ENCODE measurements at places on chromosomes 11 and 22.

DNA sequence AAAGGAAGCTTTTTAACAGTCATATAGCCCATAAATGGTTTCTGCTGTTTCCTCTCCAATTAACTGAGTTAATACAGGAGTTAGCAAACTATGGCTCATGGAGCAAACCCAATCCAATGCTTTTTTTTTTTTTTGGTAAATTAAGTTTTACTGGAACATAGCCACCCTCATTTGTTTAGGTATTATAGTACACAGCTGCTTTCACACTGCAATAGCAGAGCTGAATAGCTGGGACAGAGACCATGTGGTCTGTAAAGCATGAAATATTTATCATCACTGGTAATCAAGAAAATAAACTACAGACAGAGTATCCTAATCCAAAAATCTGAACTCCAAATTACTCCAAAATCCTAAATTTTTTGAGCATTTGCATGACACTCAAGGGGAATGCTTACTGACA, 53.7 kb downstream of the RDX start:
- H3K36me3 ChIP-seq, result peaks cover 27% of the 10 kb centered on the region
- no peaks in the 10 kb centered on the region for H3K27me3 ChIP-seq
- no peak for DNase-seq
- no peak overlapping the region for H3K27ac ChIP-seq
- no peaks in the 10 kb centered on the region for H3K4me1 ChIP-seq

DNA sequence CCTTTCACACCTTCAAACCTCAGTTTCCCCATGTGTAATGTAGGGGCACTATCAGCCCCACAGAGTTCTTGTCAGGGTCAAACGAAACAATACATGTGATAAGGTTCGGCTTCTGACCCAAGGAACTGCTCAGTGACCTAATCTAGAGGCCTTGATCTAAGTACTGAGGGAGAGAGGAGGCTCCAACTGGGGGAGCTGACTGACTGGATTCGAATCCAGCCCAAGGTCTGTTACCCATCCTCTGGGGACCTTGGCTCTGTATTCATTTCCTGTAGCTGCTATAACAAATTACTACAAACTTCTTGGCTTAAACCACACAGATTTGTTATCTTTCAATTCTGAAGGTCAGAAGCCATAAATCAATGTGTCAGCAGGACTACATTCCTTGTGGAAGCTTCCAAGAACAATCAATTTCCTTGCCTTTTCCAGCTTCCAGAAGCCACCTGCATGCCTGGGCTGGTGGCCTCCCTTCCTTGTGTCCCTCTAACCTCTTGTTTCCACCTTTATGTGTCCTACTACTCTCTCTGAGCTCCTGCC, 10.7 kb upstream of the ANAPC15 start:
- DNase-seq, result no peak
- H3K4me3 ChIP-seq, result no peak overlapping the region
- no peaks in the 10 kb centered on the region for H3K27me3 ChIP-seq
- H3K4me1 ChIP-seq, result no peaks in the 10 kb centered on the region

DNA sequence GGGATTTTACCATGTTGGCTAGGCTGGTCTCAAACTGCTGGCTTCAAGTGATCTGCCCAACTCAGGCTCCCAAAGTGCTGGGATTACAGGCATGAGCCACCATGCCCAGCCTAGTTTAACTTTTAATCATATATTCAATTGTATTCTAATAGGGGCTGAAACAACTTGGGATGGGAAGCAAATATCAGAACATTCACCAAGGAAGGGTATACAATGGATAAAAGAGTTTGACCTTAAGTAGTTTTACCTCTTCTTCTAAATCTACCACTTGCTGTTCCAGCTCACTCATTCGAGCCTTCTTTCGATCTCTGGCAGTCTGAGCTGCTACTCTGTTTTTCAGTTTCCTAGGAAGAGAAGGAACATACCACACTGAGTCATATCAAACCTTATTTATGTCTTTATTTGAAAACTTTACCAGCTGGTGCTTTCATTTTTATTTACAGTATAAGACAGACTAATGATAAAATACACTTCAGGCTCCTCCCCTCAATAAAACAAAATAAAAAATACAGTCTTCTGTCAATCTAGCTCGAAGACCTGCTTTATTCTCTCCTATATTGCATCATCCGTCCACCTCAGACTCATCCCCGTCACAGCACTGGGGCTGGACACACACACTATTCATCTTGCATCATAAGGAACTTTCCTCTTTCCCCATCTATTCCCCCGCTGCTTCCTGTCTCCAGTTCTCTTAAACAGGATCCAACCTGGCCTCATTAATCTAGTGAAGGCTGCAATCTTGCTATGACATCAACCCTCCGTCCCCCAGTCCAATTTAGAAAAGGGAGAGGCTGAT, 1.4 kb downstream of the XBP1 start:
- no peaks in the 10 kb centered on the region for H3K4me1 ChIP-seq
- peak overlapping the region; percentile 96 for H3K27ac ChIP-seq
- peaks cover 49% of the 10 kb centered on the region for H3K36me3 ChIP-seq
- H3K4me3 ChIP-seq, result peak overlapping the region; percentile 82
- no peaks in the 10 kb centered on the region for H3K27me3 ChIP-seq
- DNase-seq, result peak; percentile 47

- no peak overlapping the region for H3K4me3 ChIP-seq
- no peaks in the 10 kb centered on the region for H3K27me3 ChIP-seq
- H3K36me3 ChIP-seq, result no peaks in the 10 kb centered on the region
- H3K4me1 ChIP-seq, result no peaks in the 10 kb centered on the region
- no peak overlapping the region for H3K27ac ChIP-seq
- DNase-seq, result no peak
Measured at GRCh38 chr11:31478223-31478590, 31.2 kb downstream of the IMMP1L start.

DNA sequence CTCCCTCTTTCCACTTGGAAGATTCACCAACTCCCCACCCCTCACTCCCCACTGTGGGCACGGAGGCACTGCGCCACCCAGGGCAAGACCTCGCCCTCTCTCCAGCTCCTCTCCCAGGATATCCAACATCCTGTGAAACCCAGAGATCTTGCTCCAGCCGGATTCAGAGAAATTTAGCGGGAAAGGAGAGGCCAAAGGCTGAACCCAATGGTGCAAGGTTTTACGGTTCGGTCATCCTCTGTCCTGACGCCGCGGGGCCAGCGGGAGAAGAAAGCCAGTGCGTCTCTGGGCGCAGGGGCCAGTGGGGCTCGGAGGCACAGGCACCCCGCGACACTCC, 397 bp upstream of the CD44 start:
- peaks cover 39% of the 10 kb centered on the region for H3K36me3 ChIP-seq
- H3K4me3 ChIP-seq, result peak overlapping the region; percentile 83
- H3K27ac ChIP-seq, result peak overlapping the region; percentile 87
- no peak for DNase-seq
- H3K4me1 ChIP-seq, result peaks cover 45% of the 10 kb centered on the region

- no peak for DNase-seq
- no peak overlapping the region for H3K27ac ChIP-seq
- H3K4me1 ChIP-seq, result peaks cover 16% of the 10 kb centered on the region
- H3K27me3 ChIP-seq, result no peaks in the 10 kb centered on the region
Measured at GRCh38 chr11:12624595-12624994, 49.6 kb upstream of the TEAD1 start.

DNA sequence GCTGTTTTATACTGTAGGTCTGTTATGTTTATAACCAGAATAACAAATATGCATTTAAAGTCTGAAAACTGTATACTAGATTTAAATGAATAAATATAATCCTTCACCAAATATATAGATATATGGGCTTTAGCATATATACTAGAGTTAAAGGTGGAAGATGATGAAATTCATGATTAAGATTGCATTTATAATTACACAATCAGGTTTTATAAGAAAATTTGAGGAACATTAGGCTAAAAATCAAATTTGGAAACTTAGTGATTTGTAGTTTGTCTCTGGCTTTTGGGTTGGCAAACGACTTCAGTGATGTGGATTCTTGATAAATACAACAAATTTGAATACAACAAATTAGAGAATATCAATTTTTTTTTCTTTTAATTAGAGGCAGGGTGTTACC, 10.0 kb downstream of the BCL2L13 start:
- H3K4me3 ChIP-seq, result no peak overlapping the region
- DNase-seq, result no peak
- no peaks in the 10 kb centered on the region for H3K27me3 ChIP-seq
- peaks cover 19% of the 10 kb centered on the region for H3K36me3 ChIP-seq

DNA sequence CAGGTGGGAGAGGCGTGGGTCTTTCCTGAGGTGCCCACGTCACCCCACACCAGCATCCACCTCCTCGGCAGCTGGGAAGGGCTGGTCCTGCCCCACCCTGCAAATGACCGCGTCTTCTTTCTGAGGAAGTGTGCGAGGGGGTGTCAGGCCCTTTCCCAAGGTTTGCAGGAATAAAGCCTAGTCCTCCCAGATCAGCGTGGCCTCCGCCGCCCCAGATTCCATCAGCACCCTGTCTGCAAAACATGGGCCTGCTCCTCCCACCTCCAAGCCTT, 14.4 kb upstream of the SLC39A13 start:
- no peak for DNase-seq
- no peaks in the 10 kb centered on the region for H3K36me3 ChIP-seq
- no peaks in the 10 kb centered on the region for H3K27me3 ChIP-seq
- no peak overlapping the region for H3K4me3 ChIP-seq

- H3K4me1 ChIP-seq, result no peaks in the 10 kb centered on the region
- no peak overlapping the region for H3K4me3 ChIP-seq
- no peak overlapping the region for H3K27ac ChIP-seq
- no peak for DNase-seq
- H3K36me3 ChIP-seq, result no peaks in the 10 kb centered on the region
Measured at GRCh38 chr11:1442163-1442562, 44.4 kb downstream of the MOB2 start.

DNA sequence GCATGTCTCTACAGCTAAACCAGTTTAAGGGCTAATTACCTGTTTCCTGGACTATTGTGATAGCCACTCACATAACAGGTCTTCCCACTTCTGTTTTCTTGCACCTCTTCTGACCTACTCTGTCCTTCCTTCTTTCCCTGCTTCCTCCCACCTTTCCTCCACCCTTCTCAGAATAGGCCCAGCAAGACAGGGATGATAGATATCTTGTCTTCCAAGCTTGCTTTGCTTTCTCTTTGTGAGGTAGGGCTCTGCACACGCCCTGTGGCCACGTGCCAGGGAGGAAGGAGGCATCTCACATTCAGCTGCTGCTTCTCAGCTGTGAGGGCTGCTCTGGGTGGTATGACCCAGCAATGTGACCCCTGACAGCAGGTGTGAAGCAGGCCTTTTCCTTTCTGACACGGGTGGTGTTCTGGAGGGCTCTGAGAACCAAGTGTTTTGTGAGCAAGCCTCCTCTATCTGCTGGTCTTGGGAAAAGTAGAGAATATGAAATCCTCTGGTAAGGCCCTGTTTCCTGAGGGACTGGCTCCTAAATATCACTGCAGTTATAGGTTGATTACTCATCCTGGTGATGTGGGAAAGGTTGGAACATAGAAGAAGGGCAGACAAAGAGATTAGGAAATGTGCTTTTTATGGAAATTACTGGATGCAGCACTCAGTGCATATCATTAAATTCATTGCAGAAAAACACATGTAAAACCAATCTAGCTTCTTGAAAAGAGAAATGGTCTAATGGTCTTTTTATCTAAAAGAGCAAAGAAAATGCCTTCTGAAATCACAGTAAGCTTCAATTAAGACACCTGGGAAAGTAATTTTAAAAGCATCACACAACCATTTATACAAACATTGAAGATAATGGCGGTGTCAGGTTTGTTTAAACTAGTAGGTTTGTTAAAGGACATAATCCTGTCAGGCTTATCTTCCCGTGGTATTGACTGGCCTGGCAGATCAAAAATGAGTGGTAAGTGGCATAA, 8.5 kb downstream of the AMOTL1 start:
- H3K4me3 ChIP-seq, result no peak overlapping the region
- H3K27ac ChIP-seq, result no peak overlapping the region
- H3K4me1 ChIP-seq, result peaks cover 8% of the 10 kb centered on the region
- H3K27me3 ChIP-seq, result no peaks in the 10 kb centered on the region
- H3K36me3 ChIP-seq, result no peaks in the 10 kb centered on the region
- no peak for DNase-seq

- H3K36me3 ChIP-seq, result peaks cover 5% of the 10 kb centered on the region
- H3K4me1 ChIP-seq, result peaks cover 21% of the 10 kb centered on the region
- no peak for DNase-seq
- H3K27ac ChIP-seq, result no peak overlapping the region
Measured at GRCh38 chr11:120340529-120340928, 4.3 kb downstream of the ARHGEF12 start.

DNA sequence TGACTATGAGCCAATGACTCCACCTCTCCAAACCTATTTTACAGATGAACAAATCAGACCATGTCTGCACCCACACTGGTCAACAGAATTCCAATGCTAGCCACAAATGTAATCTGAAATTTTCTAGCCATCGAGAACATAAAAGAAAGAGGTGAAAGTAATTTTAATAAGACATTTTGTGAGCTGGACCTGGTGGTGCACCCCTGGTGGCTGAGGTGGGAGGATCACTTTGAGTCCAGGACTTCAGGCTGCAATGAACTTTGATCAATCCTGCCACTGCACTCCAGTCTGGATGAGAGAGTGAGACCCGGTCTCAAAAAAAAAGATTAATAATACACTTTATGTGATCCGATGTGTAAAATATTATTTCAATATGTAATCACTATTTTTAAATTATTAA, 9.4 kb upstream of the RNF185 start:
- H3K27ac ChIP-seq, result no peak overlapping the region
- no peaks in the 10 kb centered on the region for H3K36me3 ChIP-seq
- H3K4me3 ChIP-seq, result no peak overlapping the region
- H3K27me3 ChIP-seq, result no peaks in the 10 kb centered on the region
- H3K4me1 ChIP-seq, result peaks cover 7% of the 10 kb centered on the region

GRCh38 chr22:38938925-38939324, 18.5 kb upstream of the APOBEC3A start:
- peaks cover 17% of the 10 kb centered on the region for H3K27me3 ChIP-seq
- no peak overlapping the region for H3K4me3 ChIP-seq
- no peak for DNase-seq
- H3K36me3 ChIP-seq, result no peaks in the 10 kb centered on the region
- H3K4me1 ChIP-seq, result no peaks in the 10 kb centered on the region
- no peak overlapping the region for H3K27ac ChIP-seq

GRCh38 chr22:19719050-19719482, 4.3 kb upstream of the GP1BB start:
- H3K4me1 ChIP-seq, result peaks cover 24% of the 10 kb centered on the region
- no peaks in the 10 kb centered on the region for H3K27me3 ChIP-seq
- H3K27ac ChIP-seq, result no peak overlapping the region

- no peak overlapping the region for H3K4me3 ChIP-seq
- H3K27ac ChIP-seq, result no peak overlapping the region
- no peaks in the 10 kb centered on the region for H3K27me3 ChIP-seq
Measured at GRCh38 chr11:130694488-130695045, 221.7 kb downstream of the SNX19 start.

DNA sequence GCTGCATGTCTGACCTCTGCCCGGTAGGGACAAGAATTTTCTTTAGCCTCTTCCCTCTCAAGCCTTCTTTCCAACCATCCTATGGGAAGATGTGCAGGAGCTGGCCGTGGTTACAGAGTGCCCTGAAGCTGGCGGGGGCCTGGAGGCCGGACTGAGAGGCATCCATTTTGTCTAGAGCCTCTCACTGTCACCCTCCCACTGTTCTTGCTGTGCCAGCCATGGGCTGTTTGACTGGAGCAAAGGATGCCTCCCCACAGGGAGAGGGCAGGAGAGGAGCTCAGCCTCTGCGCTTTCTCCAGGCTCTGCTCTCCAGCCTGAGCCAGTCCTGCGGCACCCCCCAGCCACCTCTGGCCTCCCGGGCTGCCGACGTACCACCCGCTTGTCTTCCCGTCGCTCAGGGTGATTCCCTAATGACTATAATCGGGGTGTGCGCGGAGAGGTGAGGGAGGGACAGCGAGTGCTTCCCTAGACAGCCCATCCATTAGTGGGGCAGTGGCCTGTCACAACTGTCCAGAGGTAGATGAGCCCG, 123.8 kb downstream of the NECTIN1 start:
- no peak overlapping the region for H3K4me3 ChIP-seq
- no peaks in the 10 kb centered on the region for H3K36me3 ChIP-seq
- DNase-seq, result no peak
- H3K27ac ChIP-seq, result no peak overlapping the region
- no peaks in the 10 kb centered on the region for H3K27me3 ChIP-seq

Measured in SJSA1 (cell line).